ENCODE measurements at places on chromosomes 7 and 10.

DNA sequence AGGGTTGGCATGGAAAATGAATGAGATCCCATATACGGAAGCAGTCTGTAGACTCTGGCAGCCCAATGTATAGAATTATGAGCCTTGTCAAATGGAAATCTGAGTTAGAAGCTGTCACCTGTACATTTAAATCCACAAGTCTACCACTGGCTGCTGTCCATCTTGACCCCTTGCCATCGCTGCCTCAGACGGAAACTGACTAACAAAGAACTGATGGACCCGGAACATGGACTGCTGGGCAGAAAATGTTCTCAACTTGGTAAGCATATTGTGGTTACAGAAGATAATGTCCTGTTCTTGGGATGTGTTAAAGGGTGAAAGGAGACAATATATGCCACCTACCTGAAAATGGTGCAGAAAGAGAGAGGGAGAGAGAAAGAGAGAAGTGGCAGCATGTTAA, 37.5 kb downstream of the PARP12 start:
- DNase-seq: no peak

DNA sequence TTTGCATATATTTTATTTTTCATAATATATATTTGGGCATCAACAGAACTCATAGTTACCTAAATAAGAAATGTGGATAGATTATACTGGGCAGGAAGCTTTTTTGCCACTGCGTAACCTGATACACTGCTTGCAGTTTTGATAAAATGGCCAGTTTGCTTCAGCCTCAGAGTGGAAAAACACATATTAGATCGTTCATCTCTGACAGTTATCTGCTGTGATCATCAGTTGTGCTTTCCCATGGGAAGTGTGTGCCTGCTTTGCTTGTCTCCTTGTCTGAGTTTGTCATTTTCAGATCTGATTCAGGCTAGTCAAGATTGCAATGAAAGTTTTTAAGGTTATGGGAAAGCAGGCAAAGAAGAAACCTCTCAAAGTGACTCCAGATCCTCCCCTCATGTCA, 54.0 kb downstream of the ADAM12 start:
- DNase-seq: no peak

DNA sequence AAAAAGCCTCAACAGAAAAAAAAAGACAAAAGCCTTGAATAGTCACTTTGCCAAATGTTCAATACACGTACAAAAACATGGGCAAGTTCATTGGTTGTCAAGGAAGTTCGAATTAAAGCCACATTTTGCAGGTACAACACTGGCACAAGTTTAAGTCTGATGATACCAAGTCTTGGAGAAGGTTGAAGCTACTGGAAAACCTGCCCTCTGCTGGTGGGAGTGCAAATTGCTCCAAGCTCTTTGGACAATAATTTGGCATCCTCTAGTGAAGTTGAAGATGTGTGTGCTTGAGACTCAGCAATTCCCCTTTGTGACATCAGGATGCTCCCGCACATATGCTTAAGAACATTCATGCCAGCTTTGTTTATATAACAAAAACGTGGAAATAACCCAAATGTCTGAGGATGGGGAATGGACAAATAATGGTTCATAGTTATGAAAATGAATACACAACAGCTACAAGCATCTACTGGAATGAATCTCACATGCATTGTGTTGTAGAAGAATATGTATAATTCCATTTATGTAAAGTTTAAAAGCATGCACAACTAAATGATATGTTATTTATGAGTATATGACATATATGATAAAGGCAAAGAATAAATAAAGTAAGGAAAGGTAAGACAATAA, 120.0 kb upstream of the PLPP4 start:
- DNase-seq: peak; percentile 51

DNA sequence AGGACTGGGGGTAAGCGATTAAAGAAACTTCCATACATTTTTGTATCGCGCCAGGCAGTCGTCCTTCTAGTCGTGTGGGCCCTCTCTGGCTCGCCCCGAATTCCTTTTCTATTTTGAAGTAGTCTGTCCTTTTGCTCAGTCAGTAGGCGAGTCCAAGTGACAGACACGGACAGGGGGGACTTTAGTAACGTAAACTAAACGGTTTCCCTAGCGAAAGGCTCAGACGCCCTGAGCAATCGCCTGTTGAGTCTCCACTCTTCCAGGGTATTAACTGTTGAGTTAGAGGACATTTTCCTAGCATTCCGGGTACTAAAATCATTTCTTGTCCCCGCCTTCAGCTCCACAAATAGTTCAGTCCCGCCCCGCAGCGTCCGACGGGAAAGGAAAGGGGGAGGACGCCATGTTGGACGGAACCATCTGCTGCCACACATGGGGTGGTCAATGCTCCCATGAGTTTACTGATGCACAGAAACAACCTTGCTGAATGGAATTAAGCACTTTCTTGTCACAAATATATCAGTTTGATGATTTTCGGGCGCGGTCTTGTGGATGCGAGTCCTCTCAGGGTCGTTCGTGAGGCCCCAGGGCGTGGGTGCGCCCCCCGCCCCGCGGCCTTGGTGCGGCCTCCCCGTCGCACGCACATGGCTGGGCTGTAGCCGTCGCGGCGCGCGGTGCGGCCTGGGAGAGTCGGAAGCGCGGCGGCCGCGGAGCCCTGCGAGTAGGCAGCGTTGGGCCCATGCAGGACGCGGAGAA, at the start of gene EIF3B:
TSS of gene EIF3B (plus strand) at position 642 of the 753 bp plus-strand sequence. CDS start at position 737, 95 bp downstream.
- peak; percentile 91 for DNase-seq

DNA sequence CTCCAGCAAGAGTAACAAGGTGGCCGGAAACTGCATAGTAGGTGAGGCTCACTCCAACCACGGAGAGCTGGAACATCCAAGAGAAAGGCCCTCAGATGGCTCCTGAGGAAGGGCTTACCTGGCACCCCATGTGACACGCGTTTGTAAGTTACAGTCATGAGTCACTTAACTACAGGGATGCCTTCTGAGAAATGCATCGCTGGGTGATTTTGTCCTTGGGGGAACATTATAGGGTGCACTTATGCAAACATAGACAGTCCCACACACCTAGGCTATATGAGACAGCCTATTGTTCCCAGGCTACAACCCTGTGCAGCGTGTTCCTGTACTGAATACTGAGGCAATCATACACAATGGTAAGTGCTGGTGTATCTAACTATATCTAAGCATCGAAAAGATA, 139.9 kb downstream of the PKD1L1 start:
- no peak for DNase-seq

- no peak for DNase-seq
These were observed 66.6 kb upstream of the ANTXRL start for GRCh38 chr10:46220187-46220586.

DNA sequence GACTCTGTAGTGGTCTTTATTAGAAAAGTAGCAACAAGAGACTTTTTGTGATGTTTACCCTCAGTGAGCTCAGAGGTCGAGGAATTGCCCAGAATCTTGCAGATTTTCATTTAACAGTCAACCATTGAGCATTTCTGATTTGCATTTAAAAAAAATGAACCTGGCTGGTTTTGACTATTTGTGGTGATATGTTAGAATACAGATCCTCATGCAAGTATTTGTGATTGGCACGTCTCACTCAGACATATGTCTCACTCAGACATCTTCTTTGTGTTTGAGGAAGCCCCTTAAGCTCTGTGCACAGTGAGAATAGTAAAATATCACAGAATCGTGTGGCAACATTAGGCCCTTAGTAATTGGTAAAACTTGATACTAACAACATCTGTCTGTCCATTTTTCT, 113.2 kb downstream of the SND1 start:
- DNase-seq: no peak

DNA sequence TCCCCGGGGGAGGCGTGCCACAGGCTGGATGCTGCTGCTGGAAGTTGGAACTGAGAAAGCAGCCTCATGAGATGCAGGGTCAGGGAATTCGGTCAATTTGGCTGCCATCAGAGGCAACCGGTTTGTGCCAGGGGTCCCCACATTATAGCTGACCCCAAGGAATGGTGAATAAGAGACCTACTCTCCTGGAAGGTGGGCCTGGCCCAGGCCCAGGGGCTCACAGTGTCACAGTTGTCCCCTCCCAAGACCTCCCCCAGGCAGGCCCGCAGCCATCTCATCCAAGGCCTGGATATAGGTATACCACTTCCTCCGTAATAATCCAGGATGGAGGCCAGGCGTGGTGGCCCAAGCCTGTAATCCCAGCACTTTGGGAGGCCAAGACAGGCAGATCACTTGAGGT, 114.6 kb downstream of the NPTX2 start:
- no peak for DNase-seq

DNA sequence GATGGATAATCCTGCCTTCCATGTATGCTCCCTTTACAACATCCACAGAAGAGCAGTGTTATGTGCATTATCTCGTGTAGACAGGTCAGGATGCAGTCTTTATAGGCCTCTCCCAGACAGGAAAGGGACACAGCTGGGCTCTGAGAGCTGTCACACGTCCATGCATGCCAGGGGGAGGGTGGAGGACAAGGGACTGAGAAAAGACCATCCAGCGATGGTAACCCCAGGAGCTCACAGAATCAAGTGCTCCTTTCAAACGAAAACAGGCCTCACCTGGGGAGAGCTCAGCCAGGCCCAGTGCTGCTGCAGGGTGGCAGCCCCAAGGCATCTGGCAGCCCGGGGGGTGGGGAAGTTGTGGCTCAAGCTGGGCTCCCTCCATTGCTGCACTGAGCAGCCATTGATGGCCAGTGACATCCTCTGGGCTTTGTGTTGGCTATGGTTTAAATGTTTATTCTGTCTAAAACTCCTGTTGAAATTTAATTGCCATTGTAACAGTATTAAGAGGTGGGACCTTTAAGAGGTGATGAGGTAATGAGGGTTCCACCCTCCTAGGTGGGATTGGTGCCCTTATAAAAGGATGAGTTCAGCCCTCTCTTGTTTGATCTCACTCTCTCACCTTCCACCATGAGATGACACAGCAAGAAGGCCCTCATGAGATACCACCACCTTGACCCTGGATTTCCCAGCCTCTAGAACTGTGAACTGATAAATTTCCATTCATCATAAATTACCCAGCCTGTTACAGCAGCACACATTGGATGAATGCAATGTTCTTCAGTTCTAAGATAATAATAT, 15.7 kb downstream of the JCAD start:
- DNase-seq: no peak

- DNase-seq: no peak
These were observed 15.0 kb upstream of the STN1 start for GRCh38 chr10:103932971-103933370.

DNA sequence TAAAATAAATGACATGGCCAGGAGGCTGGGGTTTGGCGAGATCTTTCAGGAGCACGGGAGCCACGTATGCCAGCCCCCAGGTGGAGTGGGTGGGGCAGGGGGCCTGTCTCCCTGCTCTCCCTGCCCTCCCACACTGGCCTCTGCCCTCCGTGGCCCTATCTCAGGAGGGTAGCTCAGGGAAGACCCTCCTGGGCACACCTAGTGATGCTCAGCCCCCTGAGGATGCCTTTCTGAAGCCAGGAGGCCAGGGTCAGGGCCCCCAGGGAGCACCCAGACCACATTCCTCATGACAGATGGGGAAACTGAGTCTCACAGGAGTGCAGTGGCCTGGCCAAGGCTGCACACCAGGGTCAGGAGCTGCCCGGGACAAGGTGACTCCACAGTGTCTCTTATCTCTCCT, 223.4 kb downstream of the ELFN1 start:
- no peak for DNase-seq

DNA sequence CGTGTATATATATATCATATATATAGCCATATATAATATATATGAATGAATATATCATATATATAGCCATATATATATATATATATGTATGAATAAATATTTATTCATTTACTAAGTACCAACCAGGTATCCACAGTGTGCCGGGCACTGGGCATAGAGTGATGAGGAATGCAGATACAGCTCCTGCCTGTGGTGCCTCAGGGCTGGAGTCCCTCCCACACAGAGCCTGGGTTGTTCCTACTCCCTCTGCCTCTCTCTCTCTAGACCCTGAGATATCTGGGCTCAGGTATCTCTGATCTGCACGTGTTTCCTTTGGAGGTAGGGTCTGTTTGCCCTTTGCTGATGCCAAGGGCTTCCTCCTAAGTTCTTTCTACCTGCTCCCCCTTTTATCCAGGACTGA, 1.4 kb upstream of the PLPP4 start:
- no peak for DNase-seq

GRCh38 chr7:33901199-33901598, 4.1 kb upstream of the BMPER start:
- DNase-seq: no peak

- DNase-seq: peak; percentile 16
These were observed 1.2 kb downstream of the PPP1R9A start for GRCh38 chr7:94908323-94909178.

- DNase-seq: no peak
These were observed 9.3 kb downstream of the RBM33 start for GRCh38 chr7:155653803-155654202.
